Natural killer cell (primary cell): ENCODE measurements at places on chromosomes 2 and 18. TPM values are rescaled to one million over a fixed set of nuclear protein-coding genes. Genes with fewer than 3 reads are reported as not detected.
A peak's percentile ranks its signal among the peaks of the same experiment; 100 is the strongest.

DNA sequence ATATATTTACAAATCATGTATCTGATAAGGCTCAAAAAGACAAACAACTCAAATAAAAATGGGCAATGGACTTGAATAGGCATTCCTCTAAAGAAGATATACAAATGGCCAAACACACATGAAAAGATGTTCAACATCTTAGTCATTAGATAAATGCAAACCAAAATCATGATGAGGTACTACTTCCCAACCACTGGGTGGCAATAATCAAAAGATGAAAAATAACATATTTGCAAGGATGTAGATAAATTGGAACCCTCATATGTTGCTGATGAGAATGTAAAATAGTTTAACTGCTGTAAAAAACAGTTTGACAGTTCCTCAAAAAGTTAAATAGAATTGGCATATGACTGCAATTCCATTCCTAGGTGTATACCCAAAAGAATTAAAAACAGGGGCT, 132.3 kb downstream of the TTC32 start:
- no peak for DNase-seq

DNA sequence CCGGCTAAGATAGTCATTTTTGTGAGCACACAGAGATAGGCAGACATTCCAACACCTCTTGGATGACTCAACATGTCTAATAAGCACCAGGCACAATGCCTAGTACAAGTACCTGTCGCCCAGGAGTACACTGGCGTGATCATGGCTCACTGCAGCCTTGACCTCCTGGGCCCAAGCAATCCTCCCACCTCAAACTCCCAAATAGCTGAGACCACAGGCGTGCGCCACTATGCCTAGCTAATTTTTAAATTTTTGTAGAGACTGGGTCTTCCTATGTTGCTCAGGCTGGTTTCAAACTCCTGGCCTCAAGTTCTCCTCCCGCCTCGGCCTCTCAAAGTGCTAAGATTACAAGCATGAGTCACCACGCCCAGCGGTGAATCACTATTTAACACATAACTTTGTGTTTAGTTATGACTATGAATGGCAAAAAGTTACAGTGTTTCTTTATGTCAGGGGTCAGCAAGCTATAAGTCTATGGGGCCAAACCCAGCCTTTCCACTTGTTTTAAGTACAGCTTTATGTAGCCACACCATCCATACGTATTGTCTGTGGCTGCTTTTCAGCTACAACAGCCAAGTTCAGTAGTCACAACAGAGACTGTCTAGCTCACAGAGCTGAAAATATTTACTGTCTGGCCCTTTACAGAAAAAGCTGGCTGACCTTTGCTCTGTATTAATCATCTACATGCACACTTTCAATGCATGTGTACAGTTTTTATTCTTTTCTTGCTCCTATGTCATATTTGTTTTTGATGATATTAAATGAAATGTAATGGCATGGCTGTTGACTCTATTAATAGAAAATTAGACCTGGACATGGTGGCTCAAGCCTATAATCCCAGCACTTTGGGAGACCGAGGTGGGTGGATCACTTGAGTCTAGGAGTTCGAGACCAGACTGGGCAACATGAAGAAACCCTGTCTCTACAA, 18.7 kb downstream of the ORC2 start:
- no peak for DNase-seq

- no peak for DNase-seq
Measured at GRCh38 chr2:43387092-43388062, 161.0 kb upstream of the ZFP36L2 start.

- DNase-seq: no peak
Measured at GRCh38 chr2:232013701-232014353, 52.3 kb downstream of the DIS3L2 start.

DNA sequence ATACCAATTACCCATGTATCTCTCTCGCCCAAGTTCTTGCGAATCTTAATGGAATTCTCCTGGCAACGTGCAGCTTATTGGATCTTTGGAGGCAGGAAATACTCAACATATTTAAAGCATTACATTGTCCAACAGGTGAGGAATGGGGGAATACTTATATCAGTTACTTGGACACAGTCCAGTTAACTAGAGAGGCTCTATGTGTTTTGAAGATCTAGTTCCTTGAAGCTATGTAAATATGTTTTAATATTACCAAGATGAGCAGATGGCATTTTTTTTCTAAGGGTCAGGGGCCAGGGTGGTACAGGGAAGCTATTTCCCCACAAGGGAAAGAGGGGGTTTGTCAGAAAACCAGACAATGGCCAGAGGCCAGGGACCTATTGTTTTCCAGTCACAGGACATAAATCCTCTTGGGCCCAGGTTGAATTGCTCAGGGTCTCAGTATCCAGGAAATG, 26.8 kb upstream of the MC5R start:
- DNase-seq: no peak

Gene FIGN
- total RNA-seq: not detected

GRCh38 chr2:69491864-69492263, 54.6 kb upstream of the NFU1 start:
- no peak for DNase-seq

DNA sequence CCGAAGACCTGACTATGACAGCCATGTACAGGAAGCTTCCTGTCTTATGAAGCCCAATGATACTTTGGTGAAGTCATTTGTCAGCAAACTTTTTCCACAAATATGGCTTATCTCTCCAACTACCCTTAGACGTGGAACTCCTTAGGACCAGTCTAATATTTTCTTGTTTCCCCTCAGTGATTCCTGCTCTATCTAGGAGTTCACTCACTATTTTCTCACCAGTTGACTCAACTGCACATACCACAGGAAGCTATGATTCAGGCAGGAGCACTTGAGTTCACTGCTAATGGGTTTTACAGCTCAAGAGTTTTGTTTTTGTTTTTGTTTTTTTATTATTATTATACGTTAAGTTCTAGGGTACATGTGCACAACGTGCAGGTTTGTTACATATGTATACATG, 109.3 kb downstream of the ANTXR1 start:
- DNase-seq: no peak

DNA sequence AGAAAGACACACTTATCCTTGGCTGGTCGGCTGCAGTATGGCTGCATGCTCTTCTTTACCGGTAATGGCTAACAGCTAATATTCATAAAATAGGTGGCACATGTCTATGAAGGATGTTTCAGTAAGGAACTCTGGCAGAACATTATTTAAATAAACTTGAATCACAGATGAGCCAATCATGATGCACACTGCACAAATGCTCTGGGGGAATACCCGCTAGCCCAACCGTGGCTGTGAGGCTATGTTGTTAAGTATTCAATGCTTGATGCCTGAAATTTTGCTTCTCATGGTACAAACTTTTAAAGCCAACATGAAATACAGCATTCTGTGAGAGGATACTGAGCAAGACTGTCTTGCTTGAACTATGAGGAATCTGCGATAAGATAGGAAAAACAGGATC, 505.8 kb downstream of the ZEB2 start:
- no peak for DNase-seq

Gene RAD51AP2
- total RNA-seq: not detected

- no peak for DNase-seq
Measured at GRCh38 chr2:116142644-116143227, 1671.8 kb upstream of the DDX18 start.

Gene KCNF1
- total RNA-seq: not detected

DNA sequence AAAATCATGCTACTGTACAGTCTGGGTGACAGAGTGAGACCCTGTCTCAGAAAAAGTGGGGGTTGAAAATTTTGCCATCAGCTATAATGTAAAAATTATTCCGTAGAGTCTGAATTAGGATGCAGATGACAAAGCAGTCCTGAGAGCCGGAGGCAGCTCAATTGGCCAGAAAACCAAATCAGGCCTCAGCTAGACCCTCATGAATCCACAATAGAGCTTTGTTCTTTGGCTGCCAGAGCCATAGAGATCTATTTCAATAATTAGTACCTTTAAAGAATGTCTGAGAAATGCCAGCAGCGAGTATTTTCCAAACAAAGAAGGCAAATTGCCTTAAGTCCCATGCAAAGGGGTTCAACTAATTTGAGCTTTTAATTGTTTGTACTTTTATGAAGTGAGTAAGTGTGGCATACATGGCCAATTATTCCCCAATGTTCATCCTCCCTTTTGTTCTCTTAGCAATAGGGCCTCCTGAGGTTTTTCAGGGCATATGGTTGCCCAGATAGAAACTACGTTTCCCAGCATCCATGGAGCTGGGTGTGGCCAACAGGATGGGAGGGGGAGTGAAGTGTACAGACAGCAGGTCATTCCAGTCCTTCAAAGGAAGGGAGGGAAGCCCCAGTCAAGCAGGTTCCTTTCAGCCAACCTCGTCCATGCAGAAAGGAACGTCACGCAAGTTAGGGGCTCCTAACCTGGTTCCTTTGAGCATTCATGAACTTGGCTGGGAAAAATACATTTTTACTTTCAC, 211.3 kb upstream of the APCDD1 start:
- DNase-seq: no peak

GRCh38 chr2:67515056-67515455, 117.9 kb downstream of the ETAA1 start:
- DNase-seq: no peak

- DNase-seq: no peak
Measured at GRCh38 chr2:148548716-148549400, 95.7 kb upstream of the EPC2 start.

GRCh38 chr18:63788447-63789096, 13.4 kb downstream of the SERPINB7 start:
- DNase-seq: peak; percentile 58

- DNase-seq: no peak
Measured at GRCh38 chr18:50072146-50072545, 122.8 kb downstream of the MYO5B start.

Gene CYTIP
- 363 TPM for total RNA-seq

GRCh38 chr18:56475250-56475649, 163.1 kb downstream of the TXNL1 start:
- DNase-seq: no peak

Gene IL18R1
- 46.7 TPM for total RNA-seq

Gene ITGB6
- total RNA-seq: not detected

DNA sequence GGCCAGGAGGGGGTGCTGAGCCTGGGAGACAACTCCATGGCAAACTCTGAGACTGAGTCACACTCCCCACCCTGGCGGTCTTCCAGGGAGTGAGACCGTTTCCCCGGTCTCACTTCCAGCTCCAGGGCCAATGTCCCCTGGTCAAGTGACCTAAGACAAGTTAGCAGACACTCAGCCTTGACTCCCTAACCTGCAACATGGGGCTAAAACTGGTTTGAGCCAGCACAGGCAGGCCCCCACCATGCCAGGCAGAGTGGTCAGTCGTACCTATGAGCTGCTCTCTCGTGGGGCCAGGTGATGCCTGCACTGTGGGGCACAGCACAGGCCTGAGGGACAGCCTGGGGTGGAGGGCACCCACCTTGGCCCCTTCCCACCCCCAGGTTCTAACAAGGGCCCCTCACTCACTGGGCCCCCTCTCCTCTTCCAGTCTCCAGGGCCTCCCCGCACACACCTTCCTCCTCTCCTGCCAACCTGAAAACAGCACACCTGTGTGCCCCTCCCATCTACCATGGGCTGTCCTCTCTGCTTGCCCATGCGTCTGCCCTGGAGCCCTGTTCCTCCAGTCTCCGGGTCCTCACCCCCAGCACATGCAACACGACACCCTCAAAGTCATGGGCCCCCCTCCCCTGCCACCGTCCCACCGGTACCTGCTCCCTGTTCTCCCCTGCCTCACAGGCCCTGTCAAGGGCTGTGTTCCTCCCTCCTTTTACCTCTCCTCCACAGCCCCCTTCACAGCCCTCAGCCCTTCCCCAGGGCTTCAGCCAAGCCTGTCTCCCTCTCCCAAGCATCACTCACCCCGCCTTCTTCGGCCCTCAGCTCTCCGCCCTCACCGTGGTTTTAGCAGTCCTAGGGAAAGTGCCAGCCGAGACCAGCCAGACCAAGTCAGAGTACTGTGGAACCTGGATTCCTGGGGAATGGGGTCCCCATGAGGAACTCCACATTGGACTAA, 1.6 kb downstream of the GPR17 start:
- DNase-seq: no peak

DNA sequence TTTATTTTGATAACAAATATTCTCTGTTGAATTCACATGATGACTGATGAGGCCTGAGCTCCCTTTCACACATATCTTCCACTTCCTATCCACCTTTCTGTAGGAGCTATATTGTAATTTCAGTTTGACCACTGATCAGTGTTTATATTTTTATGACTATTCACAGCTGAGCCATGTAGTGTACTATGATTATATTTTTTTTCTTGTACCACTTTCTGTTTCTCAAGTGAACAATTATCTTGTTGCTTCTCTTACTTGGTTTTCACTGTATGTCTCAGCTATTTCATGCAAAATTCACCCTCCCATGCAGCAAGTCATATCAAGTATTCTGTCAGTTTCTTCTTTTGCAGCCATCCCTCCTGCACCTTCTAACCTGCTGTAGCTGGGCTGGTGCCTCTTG, 78.4 kb downstream of the TMEM247 start:
- no peak for DNase-seq

Gene LYG2
- total RNA-seq: not detected

Gene FLACC1
- total RNA-seq: 7.0 TPM

DNA sequence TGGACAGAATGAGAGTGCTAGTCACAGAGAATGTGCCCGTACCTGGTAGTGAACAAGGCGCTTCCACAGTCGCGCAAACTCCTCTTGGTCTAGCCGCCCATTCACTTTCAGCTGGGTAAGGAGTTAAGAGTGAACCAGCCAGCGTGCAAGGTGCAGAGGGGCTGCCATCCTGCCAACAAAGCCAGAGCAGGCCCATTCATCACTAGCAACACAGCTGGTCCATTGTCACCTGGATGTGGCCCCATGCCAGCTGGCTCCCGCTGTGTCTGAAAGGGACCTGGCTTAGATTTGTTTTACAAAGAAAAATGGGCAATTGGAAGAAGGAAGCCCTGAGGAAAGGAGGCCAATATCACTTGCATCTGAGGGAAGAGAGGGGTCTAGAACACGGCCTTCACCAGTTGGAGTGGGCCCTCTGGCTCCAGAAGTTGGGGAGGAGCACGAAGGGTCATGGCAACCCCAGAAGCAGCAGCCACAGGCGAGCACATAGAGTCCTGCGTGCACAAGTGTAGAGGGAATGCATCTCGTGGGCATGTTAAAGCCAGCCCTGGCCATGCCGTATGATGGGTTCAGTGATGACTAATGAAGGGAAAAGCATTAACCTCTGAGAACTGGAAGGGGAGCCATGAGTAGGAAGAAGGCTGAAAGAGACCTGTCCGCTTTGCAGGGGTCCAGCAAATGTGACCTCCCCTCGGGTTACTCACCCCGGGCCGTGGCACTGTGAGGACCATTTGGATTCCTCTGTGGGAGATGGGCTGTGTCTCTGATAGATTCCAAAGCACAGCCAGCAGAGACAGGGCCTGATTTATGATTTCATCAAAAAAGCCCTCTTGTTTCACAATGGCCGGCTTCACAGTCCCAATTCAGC, 70.6 kb downstream of the CAPN13 start:
- DNase-seq: no peak

DNA sequence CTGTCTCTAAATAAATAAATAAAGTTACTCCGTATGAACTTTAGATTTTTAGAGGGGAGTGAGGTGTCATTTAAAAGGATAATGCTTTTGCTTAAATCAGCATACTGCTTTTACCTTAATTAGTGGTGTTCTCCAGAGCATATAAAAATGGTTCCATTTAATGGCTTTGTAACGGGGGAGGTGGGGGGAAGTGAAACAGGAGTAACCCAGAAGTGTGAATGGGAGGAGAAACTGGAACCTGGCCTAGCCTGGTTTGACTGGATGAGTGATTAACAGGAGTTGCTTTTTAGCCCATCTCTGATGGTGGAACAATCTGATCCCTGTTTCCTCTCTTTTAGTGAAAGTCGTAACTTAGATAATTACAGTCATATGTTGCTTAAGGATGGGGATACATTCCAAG, 1.6 kb downstream of the CNDP2 start:
- no peak for DNase-seq
